ENCODE measurements at places on chromosomes 4 and X.
A peak's percentile ranks its signal among the peaks of the same experiment; 100 is the strongest.

DNA sequence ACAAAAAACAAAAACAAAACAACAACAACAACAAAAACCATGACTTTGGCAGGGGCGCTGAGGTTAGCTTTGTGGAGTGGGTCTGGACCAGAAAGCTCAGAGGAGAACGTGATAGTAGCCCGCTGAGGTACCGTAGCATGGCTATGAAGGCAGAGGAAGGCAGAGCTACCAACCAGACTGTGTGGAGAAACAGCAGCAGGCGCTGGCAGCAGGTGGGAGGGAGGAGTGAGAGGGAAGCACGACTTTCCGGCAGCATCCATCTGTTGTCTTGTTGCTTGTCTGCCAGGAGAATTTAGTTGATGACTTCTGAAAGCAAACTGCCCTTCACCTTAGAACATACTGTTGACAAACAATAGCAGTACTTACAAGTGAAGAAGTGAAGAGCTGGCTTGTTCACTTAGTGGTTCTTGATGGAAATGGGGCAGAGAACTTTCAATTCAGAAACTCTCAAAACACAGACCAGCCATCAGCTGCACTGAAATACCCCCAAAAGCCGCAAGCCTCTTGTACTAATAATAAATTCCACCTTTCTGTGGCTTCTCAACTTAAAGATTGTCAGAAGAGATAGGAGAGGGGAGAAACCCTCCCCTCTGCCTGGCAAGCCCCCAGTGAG lies 447.2 kb downstream of the SLITRK2 start:
- DNase-seq: peak; percentile 35

- DNase-seq: no peak
Observed at GRCh38 chr4:108556588-108557200, 63.7 kb upstream of the RPL34 start.

DNA sequence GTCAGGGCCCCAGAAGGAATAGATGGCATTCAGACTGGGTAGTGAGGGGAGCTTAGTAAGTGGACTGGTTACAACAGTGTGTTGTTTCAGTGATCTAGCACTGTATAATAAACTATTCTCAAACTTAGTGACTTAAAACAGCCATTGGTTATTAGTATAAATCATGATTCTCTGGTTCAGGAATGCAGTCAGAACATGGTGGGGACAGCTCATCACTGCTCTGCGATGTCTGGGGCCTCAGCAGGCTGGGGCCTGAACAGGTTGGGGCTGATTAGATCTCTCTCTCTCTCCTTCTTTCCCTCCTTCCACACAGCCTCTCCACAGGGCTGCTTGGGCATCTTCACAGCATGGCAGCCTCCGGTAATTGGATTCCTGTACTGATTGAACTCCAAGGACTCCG lies 160.4 kb downstream of the GATB start:
- DNase-seq: no peak

DNA sequence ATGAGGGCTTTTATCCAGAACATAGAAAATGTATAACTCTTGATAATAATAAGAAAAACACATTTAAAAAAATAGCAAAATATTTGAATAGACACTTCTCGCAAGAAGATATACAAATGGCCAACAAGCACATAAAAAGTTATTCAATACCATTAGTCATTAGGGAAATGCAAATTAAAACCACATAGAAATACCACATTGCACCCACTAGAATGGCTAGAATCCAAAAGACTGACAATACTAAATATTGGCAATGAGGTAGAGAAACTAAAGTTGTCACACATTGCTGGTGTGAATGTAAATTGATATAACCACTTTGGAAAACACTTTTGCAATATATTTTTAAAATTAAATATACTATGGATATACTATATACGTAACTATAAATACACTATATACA lies 754.3 kb upstream of the MAGEB2 start:
- no peak for DNase-seq

GRCh38 chr4:169333265-169333664 lies 62.5 kb upstream of the SH3RF1 start:
- no peak for DNase-seq

DNA sequence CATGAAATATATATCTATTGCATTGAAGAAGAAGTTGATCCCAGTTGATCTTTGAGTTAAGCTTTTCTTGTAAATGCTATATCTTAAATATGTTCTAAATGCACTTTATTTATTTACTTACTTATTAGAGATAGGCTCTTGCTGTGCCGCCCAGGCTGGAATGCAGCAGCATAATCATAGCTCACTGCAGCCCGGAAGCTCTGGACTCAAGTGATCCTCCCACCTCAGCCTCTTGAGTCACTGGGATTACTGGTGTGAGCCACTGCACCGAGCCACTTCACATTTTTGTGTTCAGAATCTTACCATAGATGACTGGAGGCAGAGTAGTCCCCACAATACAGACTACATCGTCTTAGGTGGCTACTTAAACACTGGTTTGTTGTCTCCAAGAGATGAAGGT lies 324.3 kb upstream of the SLIT2 start:
- no peak for DNase-seq

DNA sequence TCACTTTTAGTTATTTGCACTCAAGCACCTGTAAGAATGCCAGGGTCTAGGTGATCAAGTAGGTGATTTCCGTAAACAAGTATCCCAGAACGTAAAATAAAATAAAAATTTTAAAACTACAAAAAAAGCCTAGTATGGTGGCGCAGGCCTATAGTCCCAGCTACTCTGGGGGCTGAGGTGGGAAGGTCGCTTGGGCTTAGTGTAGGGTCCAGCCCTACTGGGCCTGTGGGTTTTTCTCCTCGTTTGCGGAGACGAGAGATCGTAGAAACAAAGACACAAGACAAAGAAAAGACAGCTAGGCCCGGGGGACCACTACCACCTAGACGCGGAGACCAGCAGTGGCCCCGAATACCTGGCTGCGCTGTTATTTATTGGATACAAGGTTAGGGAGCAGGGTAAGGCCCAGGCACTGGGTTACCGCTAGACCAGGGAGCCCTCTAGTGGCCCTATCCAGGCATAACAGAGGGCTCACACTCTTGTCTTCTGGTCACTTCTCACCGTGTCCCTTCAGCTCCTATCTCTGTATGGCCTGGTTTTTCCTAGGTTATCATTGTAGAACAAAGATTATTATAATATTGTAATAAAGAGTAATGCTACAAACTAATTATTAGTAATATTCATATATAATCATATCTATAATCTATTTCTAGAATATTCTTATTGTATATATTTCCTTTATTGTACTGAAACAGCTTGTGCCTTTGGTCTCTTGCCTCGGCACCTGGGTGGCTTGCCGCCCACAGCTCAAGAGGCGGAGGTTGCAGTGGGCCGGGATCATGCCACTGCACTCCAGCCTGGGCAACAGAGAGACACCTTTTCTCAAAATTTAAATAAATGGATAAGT lies 38.4 kb downstream of the SAGE1 start:
- peak; percentile 13 for DNase-seq

DNA sequence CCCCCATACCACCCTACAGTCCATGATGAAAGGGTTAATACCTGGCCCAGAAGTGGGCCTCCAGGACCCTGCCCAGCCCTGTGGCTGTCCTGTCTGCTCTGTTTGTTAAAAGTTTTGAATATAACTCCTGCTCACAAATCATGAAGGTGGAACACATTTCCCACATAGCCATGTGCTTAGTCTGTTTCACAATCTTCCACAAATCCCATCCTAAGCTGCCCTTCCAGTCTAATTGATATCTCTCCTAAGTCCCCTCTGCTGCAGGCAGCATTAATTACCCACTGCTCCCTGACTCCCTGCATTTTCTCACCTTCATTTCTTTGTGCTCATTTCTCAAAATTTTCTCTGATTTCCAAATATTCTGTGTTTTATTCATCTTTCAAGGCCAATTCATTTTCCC lies 142.6 kb downstream of the AASDH start:
- DNase-seq: no peak

- DNase-seq: peak; percentile 5
Observed at GRCh38 chr4:104492183-104492771, 2.4 kb downstream of the CXXC4 start.

- no peak for DNase-seq
Observed at GRCh38 chrX:134431894-134432293, 28.1 kb upstream of the HPRT1 start.
